ENCODE measurements at places on chromosomes 6 and 20.

DNA sequence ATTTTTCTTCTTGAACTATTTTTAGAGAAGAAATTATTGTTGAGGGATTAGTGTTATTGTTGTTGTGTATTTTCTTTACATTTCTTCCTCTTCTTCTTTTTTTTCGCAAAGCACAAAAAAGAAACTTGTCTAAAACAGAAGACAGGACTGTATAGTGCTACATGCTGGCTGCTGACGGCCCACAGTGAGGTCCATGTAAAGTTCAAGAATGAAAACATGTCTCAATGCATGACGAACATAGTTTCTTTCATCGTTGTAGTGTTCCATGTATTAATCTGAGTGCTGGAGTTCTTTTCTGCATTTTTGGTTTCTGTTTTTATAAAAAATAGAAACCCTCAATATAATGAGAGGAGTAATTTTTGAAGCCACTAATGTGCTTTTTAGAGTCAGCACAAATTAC, 462.9 kb upstream of the MARCKS start:
- DNase-seq = no peak

- DNase-seq = peak; percentile 68
These were observed 8.9 kb downstream of the CCM2L start for GRCh38 chr20:32019156-32019510.

DNA sequence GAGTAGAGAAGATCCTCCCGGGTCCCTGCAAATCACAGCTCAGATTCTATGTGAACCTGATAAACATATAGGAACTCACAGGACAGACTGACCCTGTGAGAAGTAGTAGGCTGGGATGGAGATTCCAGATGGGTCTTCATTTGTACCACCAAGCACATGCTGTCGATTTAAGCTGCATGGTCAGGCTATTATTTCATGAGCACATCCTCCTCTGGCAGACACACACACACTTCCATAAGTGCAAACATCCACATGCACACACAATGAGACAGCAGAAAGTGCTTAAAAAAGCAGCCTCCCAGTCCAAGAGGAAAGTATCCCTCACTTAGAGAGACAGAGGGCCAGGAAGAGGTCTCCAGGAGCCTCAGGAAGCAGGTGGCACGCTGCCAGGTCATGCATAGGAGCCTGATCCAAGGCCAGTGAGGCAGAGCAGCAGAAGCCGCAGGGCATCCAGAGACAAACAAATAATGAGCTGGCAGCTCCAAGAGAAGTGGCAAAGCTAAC, 131.8 kb downstream of the UNC5CL start:
- DNase-seq = no peak

GRCh38 chr6:163416557-163417253, 2.2 kb downstream of the QKI start:
- DNase-seq = peak; percentile 63

DNA sequence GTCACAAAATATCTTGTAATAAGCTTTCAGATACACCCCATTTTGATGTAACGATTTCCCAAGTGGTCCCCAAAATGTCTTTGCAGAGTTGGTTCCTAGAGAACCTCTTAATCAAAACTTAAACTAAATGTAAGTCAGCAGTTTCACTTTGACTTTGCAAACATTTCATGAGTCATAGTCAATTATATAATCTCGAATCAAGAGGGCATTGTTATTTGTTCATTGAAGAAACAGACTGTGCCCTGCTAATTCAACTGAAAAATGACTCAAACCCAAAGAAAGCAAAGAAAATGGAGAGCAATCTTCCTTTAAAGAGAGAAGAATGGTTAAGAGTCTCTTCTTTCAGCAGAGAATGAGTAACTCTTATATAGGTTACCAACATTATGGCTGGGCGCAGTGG, 58.3 kb downstream of the IPCEF1 start:
- DNase-seq = no peak

DNA sequence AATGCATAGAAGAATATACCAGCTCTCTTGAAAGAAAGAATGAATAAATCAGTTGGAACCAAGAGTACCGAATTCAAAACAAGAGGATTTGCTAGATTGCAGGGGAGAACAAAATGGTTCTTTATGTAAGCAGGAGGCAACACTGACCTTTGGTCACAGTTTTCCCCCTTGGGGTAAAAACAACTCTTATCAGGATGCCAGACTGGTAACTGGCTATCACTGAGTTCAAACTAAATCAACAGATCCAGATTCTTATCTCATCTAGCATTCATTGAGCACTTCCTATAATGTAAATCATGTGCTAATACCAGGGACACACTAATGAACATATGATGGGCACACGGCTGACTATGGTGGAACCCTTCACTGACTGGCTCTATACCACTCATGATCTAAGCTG, 4.8 kb upstream of the IL17F start:
- no peak for DNase-seq

- no peak for DNase-seq
These were observed 14.3 kb downstream of the SULF2 start for GRCh38 chr20:47770935-47771334.

DNA sequence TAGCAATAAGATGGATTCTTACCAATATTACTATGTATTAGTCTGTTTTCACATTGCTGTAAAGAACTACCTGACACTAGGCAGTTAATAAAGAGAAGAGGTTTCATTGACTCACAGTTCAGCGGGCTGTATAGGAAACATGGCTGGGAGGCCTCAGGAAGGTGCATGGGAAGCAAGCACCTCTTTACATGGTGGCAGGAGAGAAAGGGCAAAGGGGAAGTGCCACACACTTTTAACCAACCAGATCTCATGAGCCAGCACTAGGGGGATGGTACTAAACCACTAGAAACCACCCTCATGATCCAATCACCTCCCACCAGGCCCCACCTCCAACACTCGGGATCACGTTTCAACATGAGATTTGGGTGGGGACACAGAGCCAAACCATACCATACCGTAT, 40.7 kb upstream of the CCDC167 start:
- no peak for DNase-seq

DNA sequence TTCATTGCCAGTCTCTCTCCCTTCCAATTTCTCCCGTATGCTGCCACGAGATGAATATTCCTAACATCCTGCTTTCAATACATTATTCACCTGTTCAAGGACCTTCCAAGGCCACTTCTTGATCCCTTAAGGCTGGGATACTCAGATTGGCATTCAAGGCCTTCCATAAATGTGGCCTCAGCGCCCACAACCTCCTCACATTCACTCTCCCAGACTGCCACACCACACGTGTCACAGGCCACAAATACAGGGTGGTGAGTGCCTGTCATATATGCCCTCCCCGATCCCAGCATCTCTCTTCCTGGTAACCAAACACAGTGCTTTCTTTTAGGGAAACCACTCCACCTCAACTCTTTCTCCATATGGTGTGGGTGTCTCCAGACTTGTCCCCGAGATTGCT, 55.5 kb downstream of the TTI1 start:
- no peak for DNase-seq

GRCh38 chr20:24066076-24066700, 77.6 kb upstream of the GGTLC1 start:
- no peak for DNase-seq

GRCh38 chr6:130303431-130303830, 62.4 kb upstream of the TMEM200A start:
- no peak for DNase-seq

DNA sequence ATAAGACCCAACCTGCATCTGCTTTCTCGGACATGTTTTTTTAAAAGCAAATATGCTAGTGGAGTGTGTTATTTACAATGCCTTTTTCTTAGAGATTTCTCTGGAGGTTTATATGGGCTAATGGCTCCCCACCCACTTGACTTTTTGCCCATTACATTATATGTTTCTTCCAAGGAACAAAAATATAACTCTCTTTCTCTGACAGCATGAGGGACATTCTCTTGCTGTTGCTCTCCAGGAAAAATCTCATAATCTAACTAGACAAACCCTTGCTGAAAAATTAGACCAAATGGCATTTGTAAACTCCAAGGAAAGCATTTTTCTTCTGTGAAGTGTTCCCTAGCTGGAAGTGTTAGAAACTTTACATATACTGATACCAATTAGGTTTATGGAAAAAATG, 213.7 kb downstream of the PRL start:
- DNase-seq = no peak
